ENCODE measurements at places on chromosomes 4 and X.

DNA sequence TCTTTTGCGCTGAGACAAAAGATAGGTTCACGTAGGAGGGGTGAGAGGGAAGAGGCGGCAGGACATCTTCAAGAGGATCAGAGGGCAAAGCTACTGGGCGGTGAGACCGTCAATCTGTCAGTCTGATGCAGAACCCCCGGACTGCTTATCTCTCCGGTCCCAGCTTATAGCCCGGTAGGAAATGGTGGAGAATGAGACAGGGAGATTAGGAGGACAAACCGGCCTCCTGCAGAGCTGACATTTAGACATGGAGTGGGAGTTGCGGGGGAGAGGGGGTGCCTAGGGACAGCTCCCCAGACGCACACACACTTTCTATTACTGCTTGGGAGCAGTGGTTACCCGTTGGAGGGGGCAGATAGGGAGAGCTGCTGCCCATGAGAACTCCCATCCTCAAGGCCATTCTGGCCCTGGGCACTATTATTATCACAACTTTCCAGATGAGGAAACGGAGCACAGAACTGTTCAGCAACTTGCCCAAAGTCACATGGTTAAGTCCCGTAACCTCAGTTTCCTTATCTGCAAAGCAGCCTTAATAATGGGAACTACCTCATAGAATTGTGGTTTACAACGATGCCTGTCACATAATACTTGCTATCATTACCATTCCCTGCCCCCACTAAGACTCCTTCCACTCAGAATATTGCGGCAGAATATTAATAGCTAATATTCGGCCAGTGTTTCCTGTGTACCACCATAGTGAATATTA, 1.1 kb upstream of the HDAC6 start:
- no peak for DNase-seq

- DNase-seq, result peak; percentile 42
Observed at GRCh38 chrX:41721590-41721989, 2.4 kb upstream of the GPR82 start.

- no peak for DNase-seq
Observed at GRCh38 chr4:45869184-45869583, 254.7 kb downstream of the GABRG1 start.

DNA sequence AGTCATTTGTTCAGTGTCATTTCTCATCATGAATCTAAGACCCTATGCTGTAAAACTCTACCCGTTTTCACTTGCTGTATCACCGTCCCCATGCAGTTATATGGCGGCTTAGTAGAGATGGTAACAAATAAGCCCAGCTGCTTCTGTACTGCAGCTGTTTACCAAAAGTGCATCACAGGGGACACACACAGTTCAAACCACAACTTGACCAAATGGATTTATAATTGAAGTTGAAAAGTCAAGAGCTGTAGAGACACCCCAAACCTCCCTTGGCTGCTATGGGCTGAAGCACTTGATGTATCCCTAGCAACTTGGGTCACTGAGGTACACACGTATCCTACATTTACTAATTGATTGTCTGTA, 219.0 kb upstream of the FGF13 start:
- no peak for DNase-seq

All from activated CD4-positive, alpha-beta T cell treated with anti-CD3 and anti-CD28 coated beads, Interleukin-2, Interleukin-4, amounts not matched to agents 100 ng/mL and 50 ng/mL, durations not matched to agents 16 hours and 8 hours (primary cell).